Activated T-cell treated with anti-CD3 and anti-CD28 coated beads for 4 hours (primary cell): ENCODE measurements at places on chromosomes 3 and 15.

- DNase-seq: no peak
These were observed 47.6 kb upstream of the HEG1 start for GRCh38 chr3:125103406-125103805.

- DNase-seq: no peak
These were observed 289.6 kb upstream of the LRRN1 start for GRCh38 chr3:3509665-3510064.

DNA sequence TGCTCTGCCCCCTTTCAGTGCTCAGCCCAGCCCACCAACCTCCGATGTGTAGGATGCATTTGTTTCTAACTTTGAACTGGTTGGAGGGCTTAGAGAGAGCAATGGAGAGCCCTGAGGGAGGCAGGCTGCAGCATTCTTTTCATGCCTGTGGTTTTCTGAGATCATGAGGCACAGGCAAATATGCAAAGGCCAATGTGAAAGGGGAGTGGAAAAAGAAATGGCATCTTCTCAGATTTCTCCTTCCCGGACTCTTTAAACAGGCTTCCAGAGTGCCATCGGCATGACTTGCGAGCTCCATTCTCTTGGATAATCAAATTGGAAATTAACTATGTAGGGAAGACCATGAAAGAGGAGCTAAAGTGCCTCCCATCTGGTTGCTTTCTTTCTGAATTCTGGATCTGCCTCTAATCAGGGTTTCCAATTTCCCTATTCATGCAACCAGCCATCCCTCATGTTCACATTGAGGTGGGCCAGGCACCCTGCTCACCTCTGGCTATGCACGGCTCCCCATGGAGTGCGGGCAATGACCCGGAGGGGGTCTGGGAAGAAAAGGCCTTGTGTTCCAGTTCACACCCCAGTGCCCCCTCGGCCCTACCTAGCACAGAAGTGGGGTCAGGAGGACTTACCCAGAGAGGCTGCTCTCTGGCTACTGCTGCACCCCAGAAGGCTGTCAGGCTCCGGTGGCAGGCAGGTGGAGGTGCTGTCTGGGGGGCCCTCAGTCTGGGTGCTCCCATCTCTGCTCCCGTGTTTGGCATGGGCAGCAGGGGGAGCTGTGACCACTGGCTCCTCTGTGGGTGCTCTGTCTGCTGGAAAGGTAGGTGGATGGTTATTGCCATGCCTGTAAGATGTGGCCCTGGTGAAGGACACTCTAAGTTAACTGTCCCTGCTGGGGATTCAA lies 16.1 kb downstream of the AMOTL2 start:
- no peak for DNase-seq

- no peak for DNase-seq
These were observed 52.3 kb downstream of the ATP1B3 start for GRCh38 chr3:141928631-141929270.

GRCh38 chr3:194886836-194887235 lies 201.2 kb downstream of the FAM43A start:
- no peak for DNase-seq

- DNase-seq: no peak
These were observed 23.6 kb downstream of the NCK1 start for GRCh38 chr3:136885357-136886213.

GRCh38 chr3:109072194-109072593 lies 45.7 kb downstream of the MORC1 start:
- DNase-seq: no peak

DNA sequence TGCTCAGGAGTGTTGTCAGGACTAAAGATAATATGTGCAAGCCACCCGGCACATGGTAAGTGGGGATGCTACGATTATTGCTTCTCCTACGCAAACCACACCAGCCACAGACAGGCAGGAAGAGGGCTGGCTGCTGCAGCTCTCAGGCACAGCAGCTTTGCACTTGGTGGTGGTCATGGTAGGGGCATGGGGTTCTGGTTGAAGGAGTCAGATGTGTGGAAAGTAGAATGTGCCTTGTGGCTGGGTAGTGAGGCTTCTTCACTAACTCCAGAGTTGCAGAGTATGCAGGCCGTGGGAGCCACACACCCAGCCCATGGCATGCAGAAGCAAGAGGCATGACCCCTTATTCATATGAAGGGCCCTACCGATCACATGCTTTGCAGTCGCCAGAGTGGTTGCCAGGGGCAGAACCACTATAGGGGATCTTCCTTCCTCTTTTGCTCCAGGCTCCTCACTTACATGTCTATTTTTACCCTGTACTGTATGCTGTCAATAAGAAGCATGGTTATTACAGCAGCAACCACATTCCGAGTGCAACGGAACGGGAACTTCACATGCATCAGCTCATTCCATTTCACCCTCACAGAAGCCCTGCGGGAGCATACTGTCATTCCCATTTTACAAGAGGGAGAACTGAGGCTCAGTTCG lies 59.2 kb upstream of the HERC1 start:
- DNase-seq: peak; percentile 49

GRCh38 chr3:5231074-5231473 lies 43.6 kb downstream of the EDEM1 start:
- no peak for DNase-seq

GRCh38 chr3:127483902-127484591 lies 106.5 kb downstream of the TPRA1 start:
- no peak for DNase-seq

- DNase-seq: no peak
These were observed 224.8 kb upstream of the BHLHE40 start for GRCh38 chr3:4754180-4755086.

DNA sequence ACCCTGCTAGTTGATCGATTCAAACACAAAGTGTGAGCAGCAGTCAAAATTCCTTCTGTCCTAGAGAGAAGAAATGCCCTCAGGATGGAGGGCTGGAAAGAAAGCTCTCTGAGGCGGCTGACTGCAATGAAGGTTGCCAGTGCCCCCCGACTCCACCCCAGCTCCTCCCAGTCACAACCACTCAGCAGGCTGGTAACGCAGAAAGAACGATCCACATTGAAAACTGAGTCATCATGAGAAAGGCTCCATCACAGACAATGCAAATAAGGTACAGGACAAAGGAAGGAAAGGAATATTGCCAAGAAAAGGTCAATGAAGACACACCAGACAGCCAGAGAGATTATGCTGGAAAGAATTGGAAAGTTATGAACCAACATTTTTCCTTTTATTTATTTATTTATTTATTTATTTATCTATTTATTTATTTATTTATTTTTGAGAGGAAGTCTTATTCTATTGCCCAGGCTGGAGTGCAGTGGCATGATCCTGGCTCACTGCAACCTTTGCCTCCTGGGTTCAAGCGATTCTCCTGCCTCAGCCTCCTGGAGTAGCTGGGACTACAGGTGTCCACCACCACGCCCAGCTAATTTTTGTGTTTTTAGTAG lies 17.4 kb upstream of the VGLL4 start:
- DNase-seq: no peak

DNA sequence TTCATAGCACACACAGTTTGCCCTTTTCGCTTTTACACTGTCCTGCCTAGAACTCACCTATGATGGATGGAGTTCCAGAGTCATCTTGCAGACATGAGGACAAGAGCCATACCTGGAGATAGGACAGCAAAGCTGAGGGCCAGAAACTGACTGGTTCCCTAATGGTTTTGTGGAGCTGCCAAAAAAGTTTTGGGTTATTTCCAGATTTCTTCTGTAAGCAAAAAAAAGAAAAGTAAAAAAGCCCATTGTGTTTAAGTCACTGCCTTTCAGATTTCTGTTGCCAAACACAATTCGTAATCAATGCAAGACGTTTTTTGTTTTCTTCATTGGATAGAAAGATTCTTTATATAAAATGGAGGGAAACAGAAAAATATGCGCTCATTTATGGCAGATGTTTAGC lies 42.4 kb upstream of the KY start:
- no peak for DNase-seq

DNA sequence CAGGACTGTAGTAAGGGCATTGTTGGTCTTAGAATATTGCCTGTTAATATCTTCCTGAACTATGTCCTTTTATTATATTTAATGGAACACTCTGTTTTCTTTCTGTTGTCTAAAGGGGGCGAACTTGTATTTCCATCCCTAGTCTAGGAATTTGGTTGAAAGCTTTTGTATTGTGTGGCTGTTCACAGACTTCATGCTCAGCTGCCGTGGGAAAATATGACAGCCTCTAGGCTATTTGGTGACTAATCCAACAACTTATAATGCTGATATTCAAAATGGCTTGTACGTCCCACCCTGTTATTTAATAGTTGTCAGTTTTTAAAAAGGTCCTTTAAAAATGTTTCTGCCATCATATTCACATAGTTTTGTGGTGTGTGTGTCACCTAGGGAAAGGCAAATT lies 202.6 kb downstream of the KLHL25 start:
- no peak for DNase-seq

DNA sequence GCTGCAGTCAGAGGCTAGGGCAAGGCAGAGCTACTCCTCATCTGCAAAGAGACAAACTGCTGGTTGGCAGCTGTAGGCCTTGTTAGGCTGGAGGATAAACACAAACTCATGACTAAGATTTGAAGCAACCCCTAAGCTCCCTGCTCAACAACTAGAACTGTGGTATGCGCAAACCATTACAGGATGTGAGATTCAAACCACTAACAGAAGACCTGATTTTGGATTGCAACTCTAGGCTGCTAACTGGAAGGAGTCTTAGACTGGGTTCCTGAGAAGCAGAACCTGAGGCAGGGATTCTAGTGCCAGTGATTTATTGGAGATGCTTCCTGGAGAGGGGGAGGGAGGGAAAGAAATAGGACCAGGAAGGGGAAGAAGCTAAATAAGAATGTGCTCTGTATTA lies 22.5 kb downstream of the CCR4 start:
- no peak for DNase-seq

DNA sequence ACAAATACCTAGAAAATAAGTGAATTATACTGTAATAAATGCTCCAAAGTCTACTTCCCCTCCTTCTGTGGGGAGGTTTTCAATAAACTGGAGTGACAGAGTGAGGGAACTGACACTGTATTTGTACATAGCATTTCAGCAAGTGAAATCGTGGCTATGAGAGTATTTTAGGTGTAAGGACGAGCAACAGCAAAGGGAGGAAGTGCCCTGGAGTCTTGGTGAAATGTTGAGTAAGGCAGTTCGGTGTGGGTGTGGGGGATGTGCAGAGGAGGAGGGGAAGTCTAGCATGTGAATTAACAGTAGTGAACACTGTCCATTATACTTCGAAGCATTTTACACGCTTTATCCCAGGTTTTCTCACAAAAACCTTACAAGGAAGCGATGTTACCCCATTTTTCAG lies 18.1 kb upstream of the P2RY13 start:
- DNase-seq: no peak

DNA sequence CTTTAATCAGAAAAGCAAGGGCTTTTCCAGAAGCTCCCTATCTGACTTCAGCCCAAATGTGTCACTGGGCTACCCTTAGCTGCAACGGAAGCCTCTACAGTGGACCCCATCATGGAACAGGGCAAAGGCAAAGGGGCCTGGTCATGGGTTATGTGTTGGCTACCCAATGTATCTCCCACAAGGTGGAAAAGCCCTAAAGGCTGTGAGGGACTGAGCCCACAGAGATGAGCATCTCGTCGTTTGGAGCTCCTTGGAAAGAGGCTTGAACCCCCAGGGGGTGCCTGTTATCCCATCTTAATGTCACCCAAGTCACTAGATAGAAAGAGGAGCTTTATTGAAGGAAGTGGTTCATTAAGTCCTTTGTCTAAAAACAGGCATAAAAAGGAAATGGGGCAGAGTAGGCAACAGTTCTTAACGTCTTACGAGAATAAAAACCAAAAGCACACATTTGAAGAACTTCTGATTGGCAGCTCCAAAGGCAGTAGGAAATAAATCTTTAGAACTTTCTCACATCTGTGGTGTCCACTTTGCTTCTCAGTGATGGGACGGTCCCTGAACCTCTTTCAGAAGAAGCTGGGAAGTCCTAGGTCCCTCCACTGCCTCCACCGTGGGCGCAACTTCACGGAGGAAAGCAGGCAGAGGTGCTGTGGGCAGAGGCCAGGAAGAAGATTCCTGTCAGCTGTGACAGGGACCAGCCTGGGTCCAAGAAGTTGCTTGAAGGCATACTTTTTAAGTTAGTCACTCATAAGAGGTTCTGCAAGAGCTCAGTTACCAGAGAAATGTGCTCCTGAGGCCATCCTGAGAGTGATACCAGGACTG lies 93.7 kb downstream of the MYLK start:
- DNase-seq: no peak
